ENCODE measurements at places on chromosomes 6 and 20.

DNA sequence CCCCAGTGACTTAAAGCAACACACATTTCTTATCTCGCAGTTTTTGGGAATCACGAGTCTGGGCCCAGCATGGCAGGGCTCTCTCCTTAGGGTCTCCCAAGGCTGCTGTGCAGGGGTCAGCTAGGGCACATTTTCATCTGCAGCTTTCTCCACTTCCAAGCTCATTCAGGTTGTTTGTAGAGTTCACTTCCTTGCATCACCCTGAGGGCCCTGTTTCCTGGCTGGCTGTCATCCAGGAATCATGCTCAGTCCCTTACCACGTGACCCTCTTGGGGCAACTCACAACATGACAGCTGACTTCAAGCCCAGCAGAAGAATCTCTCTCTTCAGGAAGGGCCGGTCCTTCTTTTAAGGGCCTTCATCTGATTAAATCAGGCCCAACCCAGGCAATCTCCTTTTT is 21.3 kb downstream of the SNAP25 start:
- DNase-seq: no peak

GRCh38 chr20:32585011-32585585 is at the start of gene NOL4L:
TSS of gene NOL4L (minus strand) at chr20:32585333. CDS start at chr20:32584890, 443 bp downstream.
- peak; percentile 56 for DNase-seq

- no peak for DNase-seq
These were observed 132.3 kb downstream of the PXDC1 start for GRCh38 chr6:3619201-3619600.

DNA sequence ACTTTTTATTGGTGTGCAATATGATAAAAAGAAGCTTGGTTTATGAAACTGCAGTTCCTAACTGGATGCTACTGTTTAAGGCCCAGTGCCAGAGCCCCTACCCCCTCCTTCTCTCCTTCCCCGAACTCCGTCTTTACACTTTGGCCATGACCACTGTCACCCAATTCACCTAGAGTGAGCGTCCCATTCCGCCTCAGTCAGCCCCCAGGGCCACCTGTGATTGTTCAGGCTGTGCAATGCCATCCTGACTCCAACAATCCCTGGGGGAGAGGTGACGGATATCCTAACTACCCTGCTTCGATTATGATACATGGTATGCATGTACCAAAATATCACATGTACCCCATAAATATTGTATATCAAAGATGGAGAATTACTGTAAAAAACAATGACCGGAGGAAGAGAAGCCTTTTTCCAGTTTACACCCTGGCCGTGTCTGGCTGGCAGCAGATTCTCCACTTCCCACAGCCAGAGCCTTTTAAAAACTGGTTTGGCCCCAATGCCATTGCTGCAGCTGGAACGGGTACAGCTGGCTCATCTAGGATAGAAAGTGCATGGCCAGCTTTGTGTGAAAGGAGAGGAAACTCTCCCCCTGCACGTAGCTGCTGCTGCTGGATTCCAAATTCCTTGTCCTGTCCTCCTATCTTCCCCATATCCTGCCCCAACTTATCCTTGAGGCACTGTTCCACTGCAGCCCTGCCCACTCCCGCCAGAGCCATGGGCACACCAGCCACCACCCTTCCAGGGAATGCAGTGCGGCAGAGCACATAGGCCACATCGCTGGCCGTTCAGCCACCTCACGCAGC is 99.7 kb downstream of the JPH2 start:
- no peak for DNase-seq

GRCh38 chr6:41371461-41371991 is 36.1 kb downstream of the NCR2 start:
- no peak for DNase-seq

DNA sequence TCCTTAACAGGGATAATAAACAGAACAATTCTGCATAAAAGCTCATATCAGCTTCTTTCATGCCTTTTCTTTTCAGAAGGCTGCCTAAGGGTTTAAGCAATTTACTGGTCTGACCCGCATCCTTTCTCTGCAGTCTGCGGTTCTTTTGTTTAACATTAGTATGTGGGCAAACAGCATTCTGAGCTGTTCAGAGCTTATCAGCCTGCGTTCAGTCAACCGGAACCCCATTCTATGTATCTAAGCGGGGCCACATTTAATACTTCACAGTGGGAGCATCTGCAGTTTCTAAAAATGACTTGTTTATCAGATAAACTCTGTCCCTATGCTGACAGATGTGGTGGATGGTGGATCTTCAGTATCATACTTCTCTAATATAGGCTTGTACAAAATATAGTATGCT is 758.9 kb upstream of the MMS22L start:
- no peak for DNase-seq

GRCh38 chr20:56094228-56094627 is 88.9 kb upstream of the CBLN4 start:
- no peak for DNase-seq

GRCh38 chr20:17674722-17675518 is 7.1 kb downstream of the RRBP1 start:
- no peak for DNase-seq

DNA sequence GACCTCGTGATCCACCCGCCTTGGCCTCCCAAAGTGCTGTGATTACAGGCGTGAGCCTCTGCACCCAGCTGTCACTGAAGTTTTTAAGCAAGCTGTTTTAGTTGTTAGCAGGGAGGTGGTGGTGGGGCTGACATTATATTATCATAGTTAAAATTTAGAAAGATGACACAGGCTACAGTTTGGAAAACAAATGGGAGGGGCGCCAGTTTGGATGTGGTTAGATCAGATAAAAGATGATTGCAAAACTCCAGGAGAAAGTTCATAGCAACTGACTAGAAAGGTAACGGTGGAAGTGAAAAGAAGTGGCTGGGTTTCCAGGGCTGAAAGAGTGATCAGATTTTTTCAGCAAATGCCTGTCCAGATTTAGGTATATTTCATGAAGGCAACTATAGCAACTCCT is 311.9 kb upstream of the CITED2 start:
- DNase-seq: no peak

DNA sequence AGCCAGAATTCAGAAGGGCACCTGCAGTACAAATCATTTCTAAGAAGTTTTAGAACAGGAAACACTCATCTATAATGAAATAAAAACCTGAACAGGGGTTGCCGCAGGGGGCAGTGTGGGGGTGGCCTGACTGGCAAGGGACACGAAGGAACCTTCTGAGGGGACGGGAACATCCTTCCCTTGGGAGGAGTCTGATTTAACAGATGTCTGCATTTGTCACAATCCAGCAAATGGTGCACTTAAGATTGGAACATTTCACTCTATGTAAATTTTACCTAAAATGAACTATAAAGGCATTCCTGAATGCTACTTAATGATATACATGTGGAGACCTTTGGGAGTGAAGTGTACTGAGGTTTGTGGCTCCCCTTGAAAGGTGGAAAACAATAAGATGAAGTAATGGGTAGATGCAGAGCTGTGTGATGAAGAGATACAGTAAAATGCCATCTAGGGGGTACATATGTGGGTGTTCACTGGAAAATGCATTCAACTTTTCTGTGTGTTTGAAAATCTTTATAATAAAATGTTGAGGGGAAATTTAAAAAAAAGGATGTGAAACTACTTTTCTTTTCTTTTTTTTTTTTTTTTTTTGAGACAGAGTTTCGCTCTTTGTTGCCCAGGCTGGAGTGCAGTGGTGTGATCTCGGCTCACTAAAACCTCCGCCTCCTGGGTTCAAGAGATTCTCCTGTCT is 89.5 kb downstream of the SNX5 start:
- no peak for DNase-seq

DNA sequence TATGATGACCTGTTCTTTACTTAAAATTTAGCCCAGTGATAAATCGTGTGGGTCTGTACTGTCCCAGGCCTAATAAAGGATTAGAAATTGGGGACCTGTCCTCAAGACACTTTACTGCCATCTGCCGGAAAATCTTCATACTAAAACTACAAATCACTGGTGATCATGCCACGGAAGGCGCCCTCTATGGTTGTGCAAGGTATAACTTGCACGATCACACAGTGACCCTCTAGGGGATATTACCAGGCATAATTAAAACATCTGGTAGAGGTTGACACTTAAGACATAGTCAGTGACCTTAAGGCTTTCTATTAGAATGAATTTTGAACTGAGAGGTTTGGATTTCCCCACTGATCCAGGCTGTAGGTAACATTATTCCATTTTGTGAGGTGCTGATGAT is 172.6 kb downstream of the BMP2 start:
- DNase-seq: no peak

DNA sequence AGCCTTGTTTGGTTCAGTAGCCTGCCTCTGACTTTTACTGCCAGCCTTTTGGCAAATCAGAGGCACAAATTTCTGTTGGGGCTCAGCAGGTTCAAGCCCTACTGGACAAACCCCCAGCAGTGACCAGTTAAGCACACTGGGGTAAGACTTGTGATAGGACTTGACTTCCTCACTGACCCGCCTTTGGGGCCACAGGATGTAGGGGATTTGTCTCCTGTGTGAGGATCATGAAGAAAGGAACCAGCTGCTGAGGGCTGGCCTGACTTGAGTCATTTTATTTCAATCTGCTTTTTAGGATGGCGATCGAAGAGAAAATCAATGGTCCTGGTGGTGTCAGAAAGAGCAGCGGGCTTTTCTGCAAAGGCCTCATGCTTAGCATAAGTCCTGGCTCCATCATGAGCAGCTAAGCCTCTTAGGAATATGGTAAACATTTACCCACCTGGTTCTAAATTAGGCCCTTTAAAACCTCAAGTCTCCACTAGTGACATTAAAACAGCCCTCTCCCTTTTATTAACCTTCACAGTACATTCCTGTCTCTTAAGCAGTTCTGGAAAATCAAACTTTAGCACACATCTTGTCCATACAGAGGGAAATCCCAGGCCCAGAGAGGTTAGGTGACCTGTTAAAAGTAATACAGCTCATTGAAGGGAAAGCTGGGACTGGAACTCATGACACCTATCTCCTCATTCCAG is 16.6 kb downstream of the CHMP4B start:
- no peak for DNase-seq

GRCh38 chr6:3209114-3210023 is 18.1 kb downstream of the TUBB2B start:
- DNase-seq: peak; percentile 30

Data from stimulated activated CD8-positive, alpha-beta memory T cell treated with anti-CD3 and anti-CD28 coated beads, Interleukin-7, amount 100 ng/mL, for 4 hours (primary cell).